ENCODE measurements at places on chromosomes 7 and 10.
A peak's percentile ranks its signal among the peaks of the same experiment; 100 is the strongest.

- no peak for DNase-seq
Observed at GRCh38 chr7:81743665-81744064, 26.2 kb downstream of the HGF start.

DNA sequence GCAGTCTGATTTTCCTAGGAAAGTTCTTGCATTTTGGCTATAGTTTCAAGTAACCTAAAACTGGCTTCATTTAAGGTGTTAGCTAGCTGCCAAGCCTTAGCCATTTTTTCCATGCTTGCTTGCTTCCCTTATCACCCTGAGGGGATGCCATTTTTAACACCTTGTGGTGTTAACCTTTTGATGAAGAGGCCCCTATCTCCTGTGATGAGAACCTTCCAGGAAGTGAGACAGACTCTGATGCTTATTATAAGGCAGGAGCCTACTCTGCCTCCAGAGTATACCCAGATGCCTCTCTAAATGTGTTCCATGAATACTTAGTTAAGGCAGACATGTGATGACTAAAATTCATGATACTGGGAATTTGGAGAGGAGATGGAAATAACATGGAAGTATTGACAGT, 4.9 kb upstream of the VWA2 start:
- no peak for DNase-seq

GRCh38 chr10:89692416-89692815, 9.0 kb upstream of the KIF20B start:
- DNase-seq = no peak

DNA sequence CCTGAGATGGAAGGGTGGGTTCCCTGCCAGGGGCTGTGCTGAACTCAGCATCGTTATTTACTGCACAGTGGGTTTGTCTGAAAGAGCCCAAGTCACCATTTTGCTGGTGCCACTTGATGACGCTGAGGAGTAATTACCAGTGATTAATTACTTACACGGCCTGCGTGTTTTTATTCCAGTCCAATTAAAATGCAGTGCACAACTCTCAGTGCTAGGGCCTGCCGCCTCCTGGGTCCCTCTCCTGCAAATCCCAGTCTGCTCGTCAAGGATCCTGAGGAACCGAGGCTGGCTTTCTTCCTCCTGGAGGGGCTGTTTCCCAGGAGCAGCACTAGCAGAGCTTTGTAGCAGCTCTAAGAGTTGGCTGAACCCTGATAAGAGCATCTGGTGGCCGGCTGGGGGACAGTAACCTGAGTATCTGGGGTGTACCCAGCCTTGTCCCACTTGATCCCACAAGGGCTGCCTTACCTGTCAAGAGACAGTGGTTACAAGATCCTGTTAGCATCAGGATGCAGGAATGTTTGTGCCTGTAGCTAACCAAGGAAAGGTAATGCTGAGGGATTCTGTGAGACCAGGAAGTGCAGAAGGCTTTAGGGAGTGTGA, 45.1 kb upstream of the LRRC4 start:
- DNase-seq = no peak

- no peak for DNase-seq
Observed at GRCh38 chr10:133565441-133566294, at the start of gene SYCE1. Gene SYCE1, minus strand, starts transcription at chr10:133565583. Its CDS starts 54 bp downstream, at chr10:133565529.

DNA sequence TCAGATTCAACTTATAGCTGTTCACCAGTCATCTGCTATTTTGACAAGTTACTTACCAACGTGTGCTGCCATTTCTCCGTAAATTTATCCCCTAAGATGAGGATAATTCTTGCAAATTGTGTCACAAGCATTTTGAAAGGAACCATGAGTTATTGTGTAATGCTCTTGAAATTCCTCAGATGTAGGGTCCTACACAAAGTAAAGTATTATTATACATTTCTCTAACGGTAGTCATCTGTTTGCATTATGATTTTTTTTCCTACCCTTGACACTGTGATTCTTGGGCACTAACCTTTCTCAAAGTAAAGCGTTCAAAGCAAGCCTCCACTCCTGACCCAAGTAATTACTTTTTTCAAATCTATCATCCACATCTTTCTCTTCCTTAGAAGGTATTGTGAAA, 8.1 kb downstream of the HERC4 start:
- DNase-seq = no peak

- no peak for DNase-seq
Observed at GRCh38 chr7:77217474-77218185, 18.0 kb upstream of the FGL2 start.

DNA sequence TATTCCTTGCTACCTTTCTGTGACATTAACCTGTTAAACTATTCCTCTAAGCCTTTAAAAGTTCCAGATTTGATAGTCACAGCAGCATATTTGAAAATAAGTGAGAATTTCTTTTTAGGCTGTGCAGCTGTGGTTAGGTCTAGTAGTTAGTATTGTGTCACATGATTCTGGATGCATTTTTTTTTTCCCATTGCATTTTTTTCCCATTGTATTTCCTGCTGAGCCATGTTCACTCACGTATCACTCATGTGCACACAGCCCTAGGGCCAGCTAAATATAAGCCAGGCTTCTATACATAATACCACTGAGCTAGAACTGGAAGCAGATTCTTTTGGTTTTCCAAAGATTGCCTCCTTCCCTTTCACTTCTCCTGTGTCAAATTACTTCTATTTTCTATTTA, 37.4 kb downstream of the DNAJC9 start:
- DNase-seq = no peak

DNA sequence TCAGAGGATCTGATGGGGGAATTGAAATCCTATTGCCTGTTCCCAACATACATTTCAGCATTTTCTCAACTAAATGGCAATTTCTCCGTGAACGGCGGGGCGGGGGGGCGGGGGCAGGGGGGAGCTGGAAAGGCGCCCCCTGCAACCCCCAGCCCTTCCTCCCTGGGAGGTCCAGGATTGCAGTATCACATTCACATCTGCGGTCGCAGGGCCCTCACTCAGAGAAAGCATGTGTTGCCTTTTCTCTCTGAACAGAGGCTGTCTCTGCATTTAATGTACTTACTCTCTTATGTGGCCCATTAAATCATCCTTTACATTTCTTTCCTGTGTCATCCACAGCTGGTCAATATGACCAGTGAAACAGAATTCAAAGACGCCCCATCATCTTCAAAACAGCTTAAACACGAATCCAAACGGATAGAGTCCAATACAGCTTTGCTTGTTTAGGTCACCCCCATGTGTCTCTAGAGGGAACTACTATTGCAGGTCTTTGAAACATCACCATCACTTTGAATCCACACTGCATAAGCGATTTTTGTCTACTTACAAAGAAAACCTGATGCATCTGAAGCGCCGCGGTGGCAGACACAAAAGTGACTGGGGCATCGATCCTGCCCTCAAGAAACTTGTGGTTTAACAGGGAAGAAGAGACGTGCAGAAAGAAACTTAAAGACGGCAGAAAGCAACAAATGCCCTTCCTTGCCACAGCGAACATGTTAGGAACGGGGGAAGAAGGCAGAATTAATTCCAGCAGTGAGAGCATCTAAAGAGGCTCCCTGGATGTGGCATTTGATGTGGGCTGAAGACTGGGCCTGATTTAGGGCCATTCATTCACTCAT, 17.0 kb upstream of the ECHDC3 start:
- peak; percentile 40 for DNase-seq

- no peak for DNase-seq
Observed at GRCh38 chr10:103911021-103911459, 6.9 kb downstream of the STN1 start.

DNA sequence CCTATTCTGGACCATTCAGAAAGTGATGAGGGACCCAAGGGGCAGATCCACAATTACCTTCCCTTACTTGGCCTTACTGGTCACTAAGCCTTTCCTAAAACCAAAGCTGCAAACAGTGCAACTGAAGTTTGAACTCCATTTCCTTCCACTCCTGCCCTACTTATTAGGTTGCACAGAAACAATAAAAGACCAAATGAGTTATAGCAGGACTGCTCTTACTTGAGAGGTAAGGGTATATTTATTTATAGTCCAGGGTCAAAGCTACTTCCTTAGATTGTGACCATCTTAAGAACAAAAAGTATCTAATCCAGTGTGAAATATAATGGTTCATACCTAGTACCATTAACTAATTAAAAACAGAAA, 27.0 kb downstream of the CDK6 start:
- no peak for DNase-seq

- DNase-seq = no peak
Observed at GRCh38 chr10:95421782-95422181, 131.0 kb upstream of the PDLIM1 start.

GRCh38 chr7:110771717-110772116, 319.2 kb upstream of the LRRN3 start:
- no peak for DNase-seq

- no peak for DNase-seq
Observed at GRCh38 chr10:74383642-74384041, 232.6 kb downstream of the ADK start.

DNA sequence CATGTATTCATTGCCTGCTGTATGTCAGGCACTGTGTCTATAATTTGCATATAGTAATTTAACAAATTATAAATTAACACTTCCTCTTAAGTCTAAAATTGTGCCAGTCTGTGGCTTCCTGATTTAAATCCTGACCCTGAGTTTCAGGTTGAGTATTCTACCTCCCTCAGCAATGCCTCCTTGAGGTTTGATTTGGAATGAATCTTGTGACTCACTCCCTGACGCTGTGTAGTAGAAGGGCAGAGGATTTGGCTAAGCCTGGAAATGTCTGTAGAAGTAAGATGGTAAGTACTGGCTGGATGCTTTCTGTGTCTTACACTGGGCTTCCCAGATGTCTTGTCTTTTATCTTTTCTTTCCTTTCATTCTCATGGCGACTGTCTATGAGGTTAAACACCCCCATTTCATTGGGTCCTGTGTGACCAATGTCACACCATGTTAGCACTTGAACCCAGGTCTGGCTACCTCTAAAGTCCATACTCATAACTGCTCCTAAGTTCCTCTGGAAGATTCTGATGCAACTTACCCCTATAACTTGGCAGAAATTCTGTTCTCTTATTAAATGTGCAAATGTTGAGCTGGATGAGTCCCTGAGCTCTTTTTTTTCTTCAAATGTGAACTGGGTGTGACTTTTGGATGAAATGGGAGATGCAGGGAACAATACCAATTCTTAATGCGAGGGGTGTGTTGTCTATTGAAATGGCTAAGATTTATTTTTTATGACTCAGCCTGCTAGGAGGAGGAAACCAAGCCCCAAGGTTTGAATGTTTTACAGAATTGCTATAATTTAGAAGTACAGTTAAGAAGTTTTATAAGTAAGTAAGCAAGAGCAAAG, 48.5 kb downstream of the PLCE1 start:
- DNase-seq = peak; percentile 32

DNA sequence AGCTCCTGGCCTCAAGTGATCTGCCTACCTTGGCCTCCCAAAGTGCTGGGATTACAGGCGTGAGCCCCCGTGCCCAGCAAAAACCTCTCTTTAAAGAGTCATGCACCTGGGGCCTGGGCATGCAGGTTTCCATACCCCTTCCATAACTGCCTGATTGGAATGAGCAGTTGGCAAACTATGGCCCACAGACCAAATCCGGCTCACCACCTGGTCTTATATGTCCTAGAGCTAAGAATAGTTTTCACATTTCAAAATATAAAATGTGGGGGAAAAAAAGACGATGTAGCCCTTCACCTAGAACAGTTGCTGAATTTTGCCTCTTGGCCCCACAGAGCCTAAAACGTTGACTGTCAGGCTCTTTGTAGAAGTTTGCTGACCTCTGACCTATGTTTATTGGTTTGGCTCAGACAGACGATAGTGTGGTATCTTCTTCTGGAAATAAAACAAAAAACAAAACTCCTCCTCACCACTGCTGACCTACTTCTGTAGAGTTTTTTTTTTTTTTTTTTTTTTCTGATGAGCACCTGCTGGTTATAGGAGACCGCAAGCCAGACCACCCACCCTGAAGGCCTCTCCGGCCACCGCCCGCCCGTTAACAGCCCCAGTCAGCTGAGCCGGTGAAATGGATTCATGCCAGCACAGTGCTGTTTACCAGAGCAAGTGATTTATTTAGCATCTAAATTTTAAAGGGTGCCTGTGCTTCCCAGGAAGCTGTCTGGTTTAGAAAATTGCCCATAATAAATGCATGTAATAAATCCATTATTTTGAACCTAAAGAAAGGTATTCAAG, 33.5 kb upstream of the SFRP5 start:
- DNase-seq = no peak

GRCh38 chr10:70850097-70850496, 34.3 kb downstream of the SGPL1 start:
- no peak for DNase-seq

DNA sequence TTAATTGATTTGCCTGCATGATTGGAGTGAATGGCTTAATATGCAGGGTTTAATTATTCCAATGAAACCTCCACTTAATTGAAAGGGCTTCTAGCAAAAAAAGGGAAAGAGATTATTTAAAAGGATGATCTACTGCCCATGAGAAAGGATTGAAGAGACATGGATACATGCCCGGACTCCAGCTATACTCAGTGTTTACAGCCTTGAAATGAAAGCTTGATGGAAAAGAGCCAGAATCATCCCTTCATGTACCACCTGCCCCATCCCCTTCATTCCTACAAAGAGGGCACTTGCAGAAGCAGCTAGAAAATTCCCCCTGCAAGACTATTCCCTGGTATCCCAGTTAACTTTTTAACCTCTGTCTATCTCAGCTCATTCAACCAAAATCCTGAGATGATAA, 78.4 kb downstream of the CARD11 start:
- DNase-seq = no peak

- no peak for DNase-seq
Observed at GRCh38 chr7:40059057-40059456, 75.4 kb downstream of the MPLKIP start.

DNA sequence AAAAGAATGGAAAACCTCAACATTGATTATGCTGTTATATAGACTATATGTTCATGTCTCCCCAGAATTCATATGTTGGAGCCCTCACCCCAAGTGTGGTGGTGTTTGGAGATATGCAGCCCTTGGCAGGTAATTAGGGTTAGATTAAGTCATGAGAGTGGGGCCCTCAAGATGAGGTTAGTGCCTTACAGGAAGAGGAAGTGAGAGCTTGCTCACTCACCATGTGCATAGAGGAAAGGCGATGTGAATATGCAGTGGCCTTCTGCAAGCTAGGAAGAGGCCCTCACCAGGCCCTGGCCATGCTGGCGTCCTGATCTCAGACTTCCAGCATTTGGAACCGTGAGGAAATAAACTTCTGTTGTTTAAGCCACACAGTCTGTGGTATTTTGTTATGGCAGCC, 14.8 kb downstream of the ZNF33A start:
- no peak for DNase-seq

GRCh38 chr10:31147210-31147608, 115.5 kb upstream of the ZNF438 start:
- peak; percentile 54 for DNase-seq

DNA sequence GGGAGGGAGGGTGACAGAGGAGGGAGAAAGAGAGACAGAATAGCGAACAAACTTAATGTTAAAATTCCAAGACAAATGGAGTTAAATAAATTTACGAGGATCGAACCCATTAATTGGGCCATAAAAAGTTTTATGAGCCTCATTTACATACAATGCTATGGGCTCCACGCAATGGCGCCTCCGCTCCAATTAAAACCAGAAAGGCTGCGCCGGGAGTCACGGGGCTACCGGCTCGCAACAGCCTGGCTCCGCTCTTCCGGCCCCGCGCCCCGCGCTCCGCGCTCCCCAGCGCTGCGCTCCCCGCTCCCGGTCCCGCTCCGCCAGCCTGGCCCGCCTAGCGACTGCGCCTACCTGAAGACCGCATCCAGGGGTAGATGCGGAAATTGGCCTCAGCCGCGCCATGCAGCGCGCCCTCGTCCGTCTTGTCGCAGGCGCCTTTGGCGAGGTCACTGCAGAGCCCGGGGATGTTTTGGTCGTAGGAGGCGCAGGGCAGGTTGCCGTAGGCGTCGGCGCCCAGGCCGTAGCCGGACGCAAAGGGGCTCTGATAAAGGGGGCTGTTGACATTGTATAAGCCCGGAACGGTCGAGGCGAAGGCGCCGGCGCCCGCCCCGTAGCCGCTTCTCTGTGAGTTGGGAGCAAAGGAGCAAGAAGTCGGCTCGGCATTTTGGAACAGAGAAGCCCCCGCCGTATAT, 513 bp downstream of the HOXA7 start:
- DNase-seq = no peak

All from amniotic stem cell (primary cell).